8988T (cell line): ENCODE measurements at places on chromosomes 16 and 17.
A peak's percentile ranks its signal among the peaks of the same experiment; 100 is the strongest.

DNA sequence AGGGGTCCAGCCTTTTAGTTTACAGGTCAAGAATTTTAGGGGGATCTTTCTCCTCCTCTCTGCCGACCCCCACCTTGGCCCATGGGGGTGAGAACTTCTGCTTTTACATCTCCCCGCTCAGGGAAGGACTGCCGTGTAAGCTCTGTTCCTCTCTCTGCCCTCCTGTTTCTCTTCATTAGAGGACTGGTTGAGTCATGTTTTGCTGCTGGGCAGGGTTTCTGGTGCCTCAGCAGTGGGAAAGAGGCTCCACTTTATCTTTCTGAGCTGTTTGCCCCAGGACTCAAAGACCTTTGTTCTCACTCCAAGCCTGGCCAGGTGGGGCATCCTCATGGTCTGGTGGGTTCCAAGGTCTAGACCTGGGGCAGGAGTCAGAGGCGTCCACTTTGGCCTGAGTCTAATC lies 93.0 kb downstream of the UTP18 start:
- DNase-seq, result no peak

- peak; percentile 87 for DNase-seq
Observed at GRCh38 chr17:39573447-39574298, 34.0 kb downstream of the NEUROD2 start.

DNA sequence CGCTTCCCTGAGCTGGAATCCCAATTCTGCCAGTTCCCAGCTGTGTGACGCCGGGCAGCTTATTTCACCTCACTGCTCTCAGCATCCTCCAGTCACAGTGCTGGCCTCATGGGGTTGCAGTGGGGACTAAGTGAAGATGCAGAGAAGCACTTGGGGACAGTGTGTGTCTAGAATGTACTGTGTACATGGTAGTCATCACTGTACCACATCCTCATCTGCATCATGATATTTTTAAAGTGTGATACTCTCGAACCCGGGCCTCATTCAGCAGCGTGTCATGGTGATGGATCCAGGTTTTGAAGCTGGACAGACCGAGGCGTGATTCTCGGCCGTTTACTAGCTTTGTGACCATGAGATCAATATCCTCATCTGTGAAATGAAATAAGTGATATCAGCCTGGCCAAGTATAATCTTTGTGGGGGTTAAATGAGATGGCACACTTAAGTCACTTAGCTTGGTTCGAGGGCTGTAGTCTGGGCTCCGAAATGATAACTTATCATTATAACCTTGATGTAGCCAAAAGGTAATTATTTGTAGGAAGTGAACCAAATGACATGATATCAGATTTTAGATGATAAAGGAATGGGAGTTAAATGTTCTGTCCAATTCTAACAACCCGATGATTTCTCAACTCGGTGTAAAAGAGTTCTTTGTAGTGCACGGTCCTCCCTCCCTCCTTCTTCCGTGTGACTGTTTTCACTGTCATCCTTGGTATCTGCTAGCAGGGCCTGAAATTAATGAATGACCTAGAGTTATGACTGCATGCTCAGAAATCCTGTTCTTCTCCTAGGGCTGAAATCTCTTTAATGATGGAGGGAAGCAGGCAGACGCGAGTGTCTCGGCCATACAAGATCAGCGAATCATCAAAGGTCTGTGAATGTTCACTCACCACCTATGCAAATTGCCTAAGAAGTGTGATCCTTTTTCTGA lies 2.0 kb downstream of the KLHL36 start:
- no peak for DNase-seq

DNA sequence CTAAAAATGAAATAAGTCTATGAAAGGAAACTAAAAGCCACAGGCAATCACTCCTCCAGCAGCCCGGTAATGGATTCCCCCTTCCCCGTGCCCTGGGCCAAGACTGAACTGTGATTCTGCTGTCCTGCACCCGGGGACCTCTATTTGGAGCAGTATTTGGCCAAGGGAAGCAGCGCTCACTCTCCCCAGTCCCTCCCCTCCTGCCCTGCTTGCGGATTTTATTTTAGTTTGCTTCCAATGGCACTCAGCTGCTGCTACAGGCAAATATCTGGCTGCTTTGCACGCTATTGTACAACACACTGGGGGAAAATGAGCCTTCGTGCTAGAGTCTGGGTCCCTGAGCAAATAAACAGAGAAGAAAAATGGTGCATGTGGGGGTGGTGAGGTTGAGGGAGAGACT lies 975.7 kb upstream of the RBFOX1 start:
- no peak for DNase-seq

- no peak for DNase-seq
Observed at GRCh38 chr17:81899514-81900166, 2.4 kb upstream of the NPB start.

- DNase-seq, result no peak
Observed at GRCh38 chr17:55690105-55690508, 32.6 kb downstream of the TMEM100 start.

GRCh38 chr16:87534030-87534653 lies 41.3 kb upstream of the ZCCHC14 start:
- DNase-seq, result no peak

GRCh38 chr16:59249011-59249410 lies 514.9 kb upstream of the GOT2 start:
- DNase-seq, result no peak

GRCh38 chr16:86846136-86846535 lies 267.8 kb downstream of the FOXL1 start:
- DNase-seq, result no peak

DNA sequence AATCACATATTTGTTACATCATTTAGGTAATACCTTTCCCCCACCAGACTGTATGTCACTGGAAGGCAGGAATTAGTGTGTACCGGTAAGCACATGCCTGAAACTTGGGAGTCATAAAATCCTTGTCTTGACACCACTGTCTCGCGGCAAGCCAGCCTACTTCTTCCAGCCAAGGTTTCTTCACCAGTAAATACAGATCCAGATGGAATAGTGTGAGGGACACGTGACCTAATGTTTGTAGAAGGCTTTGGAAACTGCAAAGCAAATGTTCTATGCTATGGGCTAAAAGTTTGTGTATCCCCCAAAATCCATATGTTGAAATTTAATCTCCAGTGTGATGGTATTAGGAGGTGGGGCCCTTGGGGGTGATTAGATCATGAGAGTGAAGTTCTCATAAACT lies 126.1 kb downstream of the HS3ST4 start:
- no peak for DNase-seq

DNA sequence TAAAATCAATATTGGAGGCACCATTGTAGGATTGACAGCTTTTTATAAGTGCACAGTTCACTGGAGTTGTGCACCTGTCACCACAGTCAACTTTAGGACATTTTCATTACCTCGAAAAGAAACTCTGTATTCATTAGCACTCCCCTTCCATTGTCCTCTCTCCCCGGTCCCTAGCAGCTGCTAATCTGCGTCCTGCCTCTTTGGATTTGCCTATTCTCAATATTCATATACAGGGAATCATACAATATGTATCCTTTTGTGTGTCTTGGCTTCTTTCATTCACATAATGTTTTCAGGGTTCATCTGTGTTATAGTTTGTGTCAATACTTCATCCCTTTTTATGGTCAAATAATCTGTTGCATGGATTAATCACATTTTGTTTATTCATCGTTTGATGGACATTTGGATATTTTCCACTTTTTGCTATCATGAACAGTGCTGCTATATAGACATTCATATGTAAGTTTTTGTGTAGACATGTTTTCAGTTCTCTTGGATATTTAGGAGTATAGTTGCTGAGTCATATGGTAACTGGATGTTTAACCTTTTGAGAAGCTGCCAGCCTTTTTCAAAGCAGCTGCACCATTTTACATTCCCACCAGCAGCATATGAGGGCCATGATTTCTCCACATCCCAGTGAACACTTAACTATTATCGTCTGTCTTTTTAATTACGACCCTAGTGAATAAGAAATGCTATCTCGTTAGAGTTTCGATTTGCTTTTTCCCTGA lies 9.8 kb downstream of the DNAJA3 start:
- DNase-seq, result no peak

- DNase-seq, result no peak
Observed at GRCh38 chr16:31521368-31521767, 6.3 kb upstream of the AHSP start.

DNA sequence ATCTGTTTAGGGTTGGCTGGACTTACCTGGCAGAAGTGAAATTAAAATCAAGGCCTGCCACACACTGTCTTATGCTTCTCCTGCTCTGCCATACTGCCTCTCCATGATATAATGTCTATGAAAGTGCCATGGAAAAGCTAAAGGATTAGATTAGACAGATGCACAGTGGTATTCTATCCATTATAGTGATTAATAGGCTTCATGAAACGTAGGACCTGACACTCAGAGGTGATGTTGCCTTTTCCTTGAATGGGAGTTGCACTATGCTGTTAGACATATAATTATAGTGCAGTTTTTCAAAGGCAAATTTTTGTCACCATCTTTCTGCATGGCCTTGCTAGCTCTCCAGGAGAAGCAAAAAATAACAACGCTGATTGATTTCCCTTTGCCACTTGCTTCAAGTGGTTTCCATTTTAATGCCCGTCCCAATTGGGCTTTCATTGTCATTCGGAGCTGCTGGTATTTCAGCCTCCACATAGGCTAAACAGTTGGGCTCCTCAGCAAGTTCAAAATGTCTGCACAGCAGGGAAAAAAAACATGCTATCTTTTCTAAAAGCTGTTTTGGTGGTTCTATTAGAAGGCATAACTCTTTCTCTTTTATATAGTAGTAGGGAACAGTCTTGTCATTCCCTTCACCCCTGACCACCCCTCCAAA lies 502.8 kb upstream of the GOT2 start:
- DNase-seq, result no peak

DNA sequence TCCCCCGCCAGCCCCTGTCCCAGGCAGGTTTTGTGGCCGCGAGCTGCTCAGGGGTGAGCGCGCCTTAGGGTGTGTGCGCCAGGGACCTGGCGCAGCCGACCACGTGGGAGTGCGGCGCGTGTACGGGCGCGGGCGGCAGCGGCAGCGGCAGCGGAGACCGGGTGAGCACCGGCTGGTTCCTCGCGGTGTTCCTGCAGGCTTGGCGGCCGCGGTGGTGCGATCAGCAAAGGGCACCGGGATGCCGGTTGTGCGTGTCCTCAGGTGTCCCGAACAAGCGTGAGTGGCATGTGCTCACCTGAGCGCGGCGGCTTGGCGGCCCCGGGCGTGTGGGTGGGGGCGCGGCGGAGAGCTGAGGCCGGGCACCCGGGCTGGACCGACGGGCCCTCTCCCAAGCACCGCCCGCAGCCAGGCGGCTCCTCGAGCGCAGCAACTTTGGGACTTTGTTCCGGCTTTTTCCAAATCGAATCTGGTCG lies 381 bp upstream of the HSD11B2 start:
- DNase-seq, result peak; percentile 68

GRCh38 chr17:37604556-37604955 lies 4.7 kb downstream of the SYNRG start:
- no peak for DNase-seq

DNA sequence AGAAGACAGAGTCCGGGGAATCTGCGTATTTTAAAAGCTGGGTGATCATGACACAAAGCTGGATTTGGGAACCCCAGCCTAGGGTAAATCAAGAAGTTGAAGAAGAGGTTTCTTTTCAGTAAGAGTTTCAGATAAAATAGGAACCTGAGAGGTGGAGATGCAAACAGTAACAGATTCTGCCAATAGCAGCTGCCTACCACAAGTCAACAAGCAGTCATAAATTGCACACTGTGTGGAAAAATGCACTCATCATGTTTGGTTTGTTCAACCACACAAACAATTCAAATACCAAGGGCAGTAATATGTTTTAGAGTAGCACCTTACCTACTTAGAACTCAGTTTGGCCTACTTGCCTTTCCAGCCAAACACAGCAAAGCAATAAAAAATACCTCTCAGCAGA lies 14.0 kb downstream of the MYO1D start:
- DNase-seq, result no peak

DNA sequence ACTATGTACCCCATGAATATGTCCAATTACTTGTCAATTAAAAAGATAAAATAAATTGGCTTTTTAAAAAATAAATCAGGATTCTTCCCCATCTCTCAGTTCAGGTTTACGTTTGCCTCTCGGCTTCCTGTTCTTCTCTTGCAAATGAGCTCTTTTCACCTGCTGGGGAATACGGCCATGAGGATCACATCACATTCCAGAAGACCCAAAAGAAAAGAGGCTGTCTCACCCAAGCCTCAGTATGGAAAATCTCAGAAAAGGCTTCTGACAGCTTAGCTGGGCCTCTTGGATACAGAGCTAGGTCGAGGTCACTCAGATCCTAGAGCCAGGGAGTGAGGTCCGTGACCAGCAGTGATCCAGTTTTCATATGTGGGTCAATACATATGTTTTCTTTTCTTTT lies 171.2 kb upstream of the SDK2 start:
- no peak for DNase-seq

DNA sequence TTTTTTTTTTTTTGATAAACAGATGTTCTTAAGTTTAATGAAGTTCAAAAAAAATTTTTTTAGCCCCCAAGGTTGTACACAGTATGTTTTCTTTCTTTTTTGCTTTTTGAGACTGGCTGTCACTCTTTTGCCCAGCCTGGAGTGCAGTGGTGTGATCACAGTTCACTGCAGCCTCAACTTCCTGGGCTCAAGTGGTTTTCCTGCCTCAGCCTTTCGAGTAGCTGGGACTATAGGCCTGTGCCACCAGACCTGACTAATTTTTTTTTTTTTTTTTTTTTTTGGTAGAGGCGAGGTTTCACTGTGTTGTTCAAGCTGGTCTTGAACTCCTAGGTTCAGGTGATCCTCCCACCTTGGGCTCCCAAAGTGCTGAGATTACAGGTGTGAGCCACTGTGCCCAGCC lies 12.8 kb downstream of the ITGAE start:
- no peak for DNase-seq

- no peak for DNase-seq
Observed at GRCh38 chr16:48555597-48556242, 54.3 kb downstream of the N4BP1 start.
